ENCODE measurements at places on chromosomes 1 and 21. TPM values are rescaled to one million over a fixed set of nuclear protein-coding genes. Genes with fewer than 3 reads are reported as not detected.
A peak's percentile ranks its signal among the peaks of the same experiment; 100 is the strongest.

The KCND3 gene
- total RNA-seq: not detected

DNA sequence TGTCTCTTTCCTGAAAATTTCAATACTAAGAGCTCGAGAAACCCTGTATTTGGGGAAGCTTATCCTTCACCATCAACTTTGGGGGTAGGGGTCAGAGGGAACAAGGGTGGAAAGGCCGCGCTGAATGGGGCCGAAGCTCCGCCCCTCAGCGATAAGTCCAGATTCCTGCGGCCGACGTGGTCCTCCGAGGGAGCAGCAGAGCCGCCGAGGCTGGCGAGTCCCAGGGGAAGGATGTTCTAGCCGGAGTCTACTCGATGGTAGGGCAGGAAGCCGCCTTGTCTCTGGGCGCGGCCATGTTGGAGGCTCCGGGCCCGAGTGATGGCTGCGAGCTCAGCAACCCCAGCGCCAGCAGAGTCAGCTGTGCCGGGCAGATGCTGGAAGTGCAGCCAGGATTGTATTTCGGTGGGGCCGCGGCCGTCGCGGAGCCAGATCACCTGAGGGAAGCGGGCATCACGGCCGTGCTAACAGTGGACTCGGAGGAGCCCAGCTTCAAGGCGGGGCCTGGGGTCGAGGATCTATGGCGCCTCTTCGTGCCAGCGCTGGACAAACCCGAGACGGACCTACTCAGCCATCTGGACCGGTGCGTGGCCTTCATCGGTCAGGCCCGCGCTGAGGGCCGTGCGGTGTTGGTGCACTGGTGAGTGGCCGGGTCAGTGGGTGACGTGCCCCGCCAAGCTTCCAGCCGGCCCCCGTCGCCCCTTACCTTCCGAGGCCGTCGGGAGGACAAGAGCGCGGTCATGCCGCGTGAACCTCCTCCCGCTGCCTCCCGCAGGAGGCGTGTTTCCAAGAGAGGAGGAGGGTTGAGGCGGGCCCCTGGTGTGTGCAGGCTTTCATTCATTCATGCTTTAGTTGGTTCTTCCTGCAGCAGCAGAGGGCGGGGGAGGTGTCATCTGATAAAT lies at the start of gene DUSP12:
TSS of gene DUSP12 (plus strand) at position 278 of the 899 bp plus-strand sequence. CDS start at position 294, 16 bp downstream.
- peak; percentile 95 for DNase-seq

GRCh38 chr1:87279536-87279875 lies 49.2 kb upstream of the LMO4 start:
- no peak for DNase-seq

The PADI4 gene
- not detected for total RNA-seq

- no peak for DNase-seq
Measured at GRCh38 chr1:182118851-182119250, 57.3 kb upstream of the ZNF648 start.

GRCh38 chr1:87122243-87122642 lies 206.4 kb upstream of the LMO4 start:
- no peak for DNase-seq

The PMVK gene
- 9.1 TPM for total RNA-seq

GRCh38 chr1:223738465-223739365 lies 26.4 kb downstream of the CAPN2 start:
- DNase-seq: no peak

- DNase-seq: no peak
Measured at GRCh38 chr1:118988186-118989005, at the start of gene TBX15. TSS of gene TBX15 (minus strand) at chr1:118988343. CDS start at chr1:118987795, 548 bp downstream.

- no peak for DNase-seq
Measured at GRCh38 chr1:44584167-44584566, 90.1 kb downstream of the TMEM53 start.

- DNase-seq: no peak
Measured at GRCh38 chr1:14037101-14037847, 337.3 kb downstream of the PRDM2 start.
